ENCODE measurements at places on chromosomes 1 and 21.

DNA sequence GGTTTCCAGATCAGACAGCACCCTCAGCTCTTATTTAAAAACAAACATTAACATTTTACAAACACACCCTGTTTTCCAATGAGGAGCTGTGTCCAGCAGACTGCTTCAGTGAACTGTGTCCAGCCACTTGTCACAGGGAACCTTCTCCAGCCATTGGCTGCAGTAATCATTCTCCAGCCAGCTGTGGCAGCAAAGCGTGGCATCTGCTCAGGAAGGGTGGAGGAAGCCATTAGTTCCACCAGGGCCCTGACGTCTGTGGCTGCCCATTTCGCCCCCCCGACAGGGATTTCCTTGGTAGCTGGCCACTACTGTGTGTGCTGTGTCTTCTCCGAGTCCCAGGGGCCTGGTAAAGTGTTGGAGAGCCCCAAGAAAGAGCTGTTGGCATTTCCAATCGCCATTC, 62.9 kb upstream of the SELENON start:
- DNase-seq = no peak

GRCh38 chr21:45735259-45736000, 91.9 kb downstream of the PCBP3 start:
- DNase-seq = no peak

DNA sequence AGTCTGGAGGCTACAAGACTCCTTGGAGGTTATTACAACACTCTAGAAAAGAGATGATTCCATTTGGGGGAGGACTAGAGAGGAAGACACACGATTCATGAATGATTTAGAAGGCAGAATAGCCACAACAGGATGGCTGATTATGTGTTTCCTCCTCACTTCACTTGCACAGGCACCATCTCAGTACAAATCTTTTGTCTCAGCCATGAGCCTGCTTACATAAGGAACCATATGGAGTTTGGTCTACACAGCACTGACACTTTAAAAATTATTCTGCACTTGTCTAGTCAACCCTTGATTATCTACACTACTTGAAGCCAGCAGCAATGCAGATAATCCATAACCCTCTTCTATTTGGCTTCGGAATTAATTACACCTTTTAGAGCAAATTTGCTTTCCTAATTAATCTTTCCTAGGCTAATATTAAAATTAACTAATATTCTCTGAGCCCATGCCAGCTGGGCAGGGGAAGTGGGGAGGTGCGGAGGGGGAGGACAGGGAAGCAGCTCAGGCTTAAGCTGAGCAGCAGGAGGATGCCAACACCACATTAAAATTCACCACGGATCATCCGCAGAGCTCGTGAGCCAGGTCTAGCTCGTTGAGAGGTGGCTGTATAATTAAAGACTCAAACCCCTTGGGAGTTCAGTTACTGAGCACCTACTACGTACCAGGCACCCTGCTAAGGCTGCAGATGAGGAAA, 3.2 kb upstream of the LEMD1 start:
- DNase-seq = peak; percentile 97

GRCh38 chr1:234135501-234135900, 231.0 kb downstream of the SLC35F3 start:
- peak; percentile 11 for DNase-seq

DNA sequence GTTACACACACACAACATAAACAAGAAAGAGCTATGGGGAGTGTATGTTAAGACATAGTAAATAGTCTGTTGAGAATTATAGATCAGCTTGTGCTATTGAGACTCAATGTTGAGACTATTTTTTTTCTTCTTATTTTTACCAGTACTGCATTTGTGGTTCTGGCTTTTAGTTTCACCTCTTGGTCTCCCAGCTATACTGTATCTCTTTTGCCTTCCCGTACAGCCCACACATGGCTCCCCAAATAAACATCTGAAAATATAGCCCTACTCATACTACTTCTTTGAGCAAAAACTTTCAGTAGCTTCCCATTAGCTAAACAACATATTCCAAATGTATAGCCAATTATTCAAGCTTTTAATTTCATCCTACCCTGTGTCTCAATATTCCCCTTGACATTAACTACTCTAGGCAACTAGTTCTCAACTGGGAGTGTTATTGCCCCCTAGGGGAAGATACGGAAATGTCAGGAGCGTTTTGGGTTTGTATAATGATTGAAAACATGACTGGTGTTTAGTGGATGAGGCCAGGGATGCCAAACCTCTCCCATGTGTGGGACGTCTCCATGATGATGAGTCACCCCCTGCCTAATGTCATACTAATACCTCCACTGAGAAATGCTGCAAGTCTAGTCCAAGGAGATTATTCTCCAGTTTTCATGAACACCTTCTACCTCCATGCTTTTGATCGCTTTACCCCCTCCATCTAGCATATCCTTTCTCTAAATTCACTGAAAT, 6.8 kb downstream of the RPE65 start:
- peak; percentile 20 for DNase-seq

- no peak for DNase-seq
These were observed 28.3 kb downstream of the CD160 start for GRCh38 chr1:145747398-145748247.

GRCh38 chr21:39568361-39568760, 44.4 kb upstream of the B3GALT5 start:
- DNase-seq = peak; percentile 35

GRCh38 chr1:28926629-28927265, 12.4 kb downstream of the EPB41 start:
- no peak for DNase-seq

GRCh38 chr1:44808063-44808937, at the start of gene BTBD19:
Gene BTBD19, plus strand, starts transcription at chr1:44808523. Its CDS starts 298 bp downstream, at chr1:44808821.
- DNase-seq = no peak

- DNase-seq = no peak
These were observed 1.4 kb downstream of the PRXL2B start for GRCh38 chr1:2587860-2588571.

DNA sequence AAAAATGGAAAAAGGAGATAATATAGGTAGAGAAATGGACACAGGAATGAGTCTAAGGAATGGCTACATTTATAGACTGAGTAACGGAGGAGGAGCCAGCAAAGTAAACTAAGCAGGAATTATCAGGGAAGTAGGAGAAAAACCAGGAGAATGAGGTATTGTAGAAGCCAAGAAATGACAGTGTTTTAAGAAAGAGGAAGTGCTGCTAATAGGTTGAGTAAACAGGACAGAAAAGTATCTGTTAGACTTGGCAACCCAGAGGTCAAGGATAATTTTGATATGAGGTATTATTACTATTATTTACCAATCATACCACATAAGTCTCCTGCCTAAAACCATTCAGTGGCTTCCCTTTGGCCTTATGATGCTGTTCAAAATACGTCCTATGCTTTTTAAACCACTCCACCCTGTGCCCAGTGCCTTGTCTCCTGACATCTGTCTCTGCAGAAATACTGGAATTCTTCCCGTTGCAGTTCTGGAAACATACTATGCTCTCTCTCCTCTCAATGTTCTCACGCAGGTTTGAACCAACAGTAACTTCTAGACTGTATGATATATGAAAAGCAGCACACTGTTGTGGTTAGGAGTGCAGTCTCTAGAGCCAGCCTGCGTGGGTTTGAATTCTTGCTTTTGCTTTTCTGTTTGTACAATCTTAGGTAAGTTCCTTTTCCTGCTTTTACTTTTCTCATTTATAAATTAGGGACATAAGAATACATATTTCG, 24.6 kb upstream of the NEK7 start:
- no peak for DNase-seq
